ENCODE measurements at places on chromosomes 1 and 21.

GRCh38 chr1:245898581-245898980, 608.5 kb downstream of the SMYD3 start:
- DNase-seq = no peak

GRCh38 chr1:6948416-6948815, 163.2 kb downstream of the CAMTA1 start:
- DNase-seq = no peak

DNA sequence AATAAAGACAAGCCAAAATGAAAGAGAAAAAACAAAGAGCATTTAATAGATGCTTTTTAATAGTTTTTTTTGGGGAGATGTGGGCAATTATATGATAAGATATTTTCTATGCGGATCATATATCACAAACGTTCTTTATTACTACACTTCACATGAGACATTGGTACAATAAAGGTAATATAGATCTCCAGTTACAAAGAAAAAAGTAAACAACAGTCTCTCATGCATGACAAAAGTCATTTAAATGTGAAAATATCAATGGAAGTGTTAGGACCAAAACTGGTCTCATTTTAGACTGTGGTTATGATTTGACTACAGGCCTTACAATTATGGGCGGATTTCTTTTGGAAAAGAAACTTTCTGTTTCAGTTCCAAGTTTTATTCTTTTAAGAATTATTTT, 687.0 kb downstream of the ADGRL2 start:
- DNase-seq = no peak

DNA sequence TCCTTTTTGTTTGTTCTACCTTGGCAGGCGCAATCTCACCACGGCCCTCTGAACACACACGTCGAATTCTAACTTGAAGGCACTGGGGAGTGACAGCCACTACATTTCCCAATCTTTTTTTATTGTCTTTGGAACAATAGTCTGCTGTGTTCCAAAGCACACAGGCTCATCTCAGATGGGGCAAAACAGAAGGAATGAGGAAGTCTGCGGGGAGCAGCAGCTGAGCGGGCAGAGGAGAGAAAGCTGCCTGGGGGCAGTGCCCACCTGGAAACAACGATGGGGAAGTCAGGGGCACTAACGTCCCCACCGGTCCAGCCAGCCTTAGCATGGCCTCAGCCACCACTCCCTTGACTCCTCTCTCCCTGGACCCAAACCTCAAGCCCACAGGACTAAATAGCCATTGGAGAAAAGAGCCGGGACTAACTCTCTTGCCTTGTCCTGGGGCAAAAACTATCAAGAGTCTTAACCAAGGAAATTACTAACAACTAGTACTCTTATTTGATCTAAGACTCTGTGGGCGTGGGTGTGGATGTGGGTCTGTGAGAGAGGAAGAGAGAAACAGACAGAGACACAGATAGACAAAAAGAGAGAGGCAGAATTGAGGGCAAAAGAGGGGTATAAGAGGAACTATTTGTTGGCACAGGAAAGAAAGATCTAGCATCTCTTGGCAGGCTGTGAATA, 34.2 kb downstream of the SYF2 start:
- DNase-seq = no peak

GRCh38 chr1:51675177-51675780, 58.4 kb downstream of the OSBPL9 start:
- no peak for DNase-seq

GRCh38 chr1:193971595-193971994, 785.2 kb upstream of the B3GALT2 start:
- DNase-seq = no peak

GRCh38 chr1:202013603-202014002, 3.2 kb downstream of the ELF3 start:
- DNase-seq = no peak

DNA sequence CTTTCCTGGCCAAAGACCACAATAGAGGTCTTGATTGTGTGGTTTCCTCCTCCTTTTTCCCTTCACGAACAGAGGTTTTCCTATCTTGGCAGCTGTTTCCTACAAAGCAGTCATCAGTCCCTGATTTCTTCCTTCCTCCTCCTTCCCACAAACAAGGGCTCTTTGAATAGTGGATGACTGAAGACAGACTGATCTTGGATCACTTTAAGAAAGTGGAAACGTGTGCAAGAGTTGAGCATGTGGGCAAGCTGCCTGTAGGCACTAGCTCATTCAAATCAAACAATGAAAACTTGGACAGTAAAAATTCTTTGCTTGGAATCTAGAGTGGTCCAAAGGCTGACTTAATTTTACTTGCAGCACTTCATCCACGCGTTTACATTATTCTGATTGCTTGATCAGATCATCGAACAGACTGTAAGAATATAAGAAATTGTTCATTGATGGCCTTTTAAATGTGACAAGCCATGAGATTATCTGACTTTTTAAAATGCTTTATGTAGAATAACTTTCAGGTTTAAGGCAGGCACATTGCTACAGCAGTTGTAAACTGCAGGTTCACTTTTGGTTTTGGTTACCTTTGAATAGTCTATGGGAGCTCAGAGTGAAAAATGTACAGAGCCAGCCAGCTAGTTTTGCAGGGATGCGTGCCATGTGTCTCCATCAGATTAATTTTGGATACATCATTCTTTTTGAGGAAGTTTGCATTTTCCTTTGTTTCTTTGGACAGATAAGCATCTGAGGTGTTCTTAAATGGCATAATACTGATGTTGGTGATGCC, 34.4 kb downstream of the ADGRL2 start:
- DNase-seq = no peak

- DNase-seq = no peak
Observed at GRCh38 chr1:234926264-234926558, 202.4 kb downstream of the TOMM20 start.

GRCh38 chr1:172708452-172708851, 49.5 kb downstream of the FASLG start:
- no peak for DNase-seq

DNA sequence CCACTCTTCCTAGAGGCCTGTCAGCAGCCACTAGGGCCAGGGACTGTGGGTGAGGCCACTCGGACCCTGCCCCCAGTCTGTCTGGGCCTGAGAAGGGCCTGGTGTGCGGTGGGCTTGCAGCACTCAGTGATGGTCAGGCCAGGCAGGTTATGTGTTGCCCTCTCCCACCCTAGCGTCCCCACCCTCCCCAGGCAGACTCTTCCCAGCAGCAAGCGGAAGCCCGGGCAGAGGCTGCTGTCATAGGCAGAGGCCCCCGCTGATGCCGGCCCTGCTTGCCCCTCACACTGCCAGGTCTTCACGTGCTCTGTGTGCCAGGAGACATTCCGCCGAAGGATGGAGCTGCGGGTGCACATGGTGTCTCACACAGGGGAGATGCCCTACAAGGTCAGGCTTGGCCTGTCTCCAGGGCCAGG, 6.6 kb downstream of the ZBTB48 start:
- no peak for DNase-seq

DNA sequence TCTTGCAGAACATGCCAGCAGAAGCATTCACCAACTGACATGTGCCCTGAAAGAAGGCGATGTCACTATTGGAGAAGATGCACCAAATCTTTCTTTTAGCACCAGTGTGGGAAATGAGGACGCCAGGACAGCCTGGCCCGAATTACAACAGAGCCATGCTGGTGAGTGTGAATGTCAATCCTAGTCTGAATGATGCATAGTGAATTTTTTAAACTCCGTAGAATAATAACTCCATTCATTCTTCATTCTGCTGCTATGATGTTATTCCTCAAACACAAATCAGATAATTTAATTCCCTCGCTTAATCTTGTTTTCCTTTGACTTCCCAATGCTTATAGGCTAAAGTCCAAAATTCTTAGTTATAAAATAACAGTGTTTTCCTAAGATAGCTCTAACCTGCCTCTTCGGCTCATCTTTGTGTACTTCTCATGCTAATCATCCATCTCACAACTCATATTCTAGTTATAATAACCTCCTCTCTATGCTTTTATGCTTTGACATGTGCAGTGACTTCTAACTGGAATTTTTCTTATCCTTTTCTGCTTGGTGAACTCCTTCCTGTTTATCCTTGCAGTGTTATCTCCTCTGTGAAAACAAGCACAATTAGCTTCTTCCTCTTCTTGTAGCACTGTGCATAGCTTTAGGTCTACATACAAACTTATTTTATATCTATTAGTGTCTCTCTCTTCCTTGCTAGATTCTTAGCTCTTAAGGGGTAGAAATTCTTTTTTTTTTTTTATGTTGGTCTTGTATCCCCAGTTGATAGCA, 14.4 kb downstream of the SDCCAG8 start:
- DNase-seq = no peak

DNA sequence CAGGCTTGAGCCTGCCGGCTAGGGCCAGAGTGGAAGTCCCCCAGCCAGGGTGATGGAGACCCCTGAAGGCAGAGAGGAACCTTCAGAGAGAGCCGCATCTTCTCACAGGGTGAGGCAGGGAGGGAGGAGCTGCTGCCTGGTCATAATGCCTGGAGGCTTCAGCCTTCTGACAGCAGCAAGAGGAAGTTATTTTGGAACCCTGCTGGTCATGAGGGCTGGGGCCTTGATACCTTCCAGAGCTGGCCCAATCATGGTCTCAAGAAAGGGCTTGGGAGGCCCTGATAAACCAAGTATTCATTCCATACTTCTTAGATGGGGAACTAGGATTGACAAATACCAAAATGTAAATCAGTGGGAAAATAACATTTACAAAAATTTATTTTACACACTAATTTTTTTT, 26.6 kb upstream of the MPZL1 start:
- no peak for DNase-seq

GRCh38 chr1:70922196-70922595, 125.4 kb downstream of the PTGER3 start:
- no peak for DNase-seq

DNA sequence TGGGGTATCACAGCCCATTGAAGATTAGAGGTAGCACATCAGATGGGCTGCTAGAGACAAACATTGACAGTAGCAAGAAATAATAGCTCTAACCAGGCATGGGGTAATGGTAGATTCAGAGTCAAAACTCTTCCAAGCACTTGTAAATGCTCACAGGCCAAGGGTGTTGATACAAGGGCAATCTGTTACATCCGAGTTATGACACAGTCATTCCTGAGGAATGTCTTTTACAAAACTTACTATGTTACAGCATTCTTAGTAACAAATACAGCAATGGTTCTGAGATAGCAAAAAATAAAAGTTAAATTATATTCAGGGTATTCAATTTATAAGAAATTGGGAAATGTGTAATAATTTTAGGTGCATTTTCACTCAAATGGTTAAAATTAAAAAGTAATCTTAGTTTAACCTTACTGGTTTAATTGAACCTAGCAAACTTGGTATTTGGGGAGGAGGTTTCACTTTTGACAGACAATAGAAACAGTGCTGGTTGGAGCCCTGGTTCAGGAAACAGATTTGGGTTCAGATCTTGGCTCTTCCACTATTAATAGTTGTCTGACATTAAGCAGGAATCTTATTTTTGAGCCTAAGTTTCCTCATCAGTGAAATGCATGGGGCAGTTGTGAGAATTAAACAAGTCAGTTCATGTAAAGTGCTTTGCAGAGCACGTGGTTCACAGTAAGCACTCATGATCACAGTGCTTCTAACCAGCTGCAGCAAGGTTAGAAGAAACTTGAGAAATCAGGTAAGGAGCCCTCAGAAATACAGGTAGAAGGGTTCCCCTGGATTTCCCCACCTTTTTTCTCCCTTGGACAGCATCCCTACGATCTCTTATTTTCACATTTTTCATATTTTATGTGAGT, 4.4 kb downstream of the ST3GAL3 start:
- DNase-seq = no peak

DNA sequence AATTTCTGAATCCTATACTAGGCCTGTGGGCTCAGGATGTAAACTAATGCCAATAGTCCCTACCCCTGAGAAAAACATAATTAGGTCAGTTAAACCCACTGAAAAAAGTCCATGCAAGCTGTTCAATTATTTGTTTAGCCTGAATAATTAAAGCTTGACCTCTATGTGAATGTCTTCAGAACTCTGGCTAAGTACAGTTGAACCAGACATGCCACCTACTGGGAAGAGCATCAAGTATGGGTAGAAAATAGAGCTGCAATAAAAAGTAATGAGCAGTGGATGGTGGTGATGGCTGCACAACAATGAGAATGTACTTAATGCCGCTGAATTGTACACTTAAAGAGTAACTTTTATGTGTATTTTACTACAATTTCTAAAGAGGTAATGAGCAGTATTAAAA, 23.6 kb upstream of the SLC19A2 start:
- DNase-seq = no peak

GRCh38 chr1:44416408-44416807, 11.4 kb downstream of the RNF220 start:
- DNase-seq = no peak

GRCh38 chr1:38758820-38759219, 100.8 kb downstream of the RRAGC start:
- DNase-seq = no peak

DNA sequence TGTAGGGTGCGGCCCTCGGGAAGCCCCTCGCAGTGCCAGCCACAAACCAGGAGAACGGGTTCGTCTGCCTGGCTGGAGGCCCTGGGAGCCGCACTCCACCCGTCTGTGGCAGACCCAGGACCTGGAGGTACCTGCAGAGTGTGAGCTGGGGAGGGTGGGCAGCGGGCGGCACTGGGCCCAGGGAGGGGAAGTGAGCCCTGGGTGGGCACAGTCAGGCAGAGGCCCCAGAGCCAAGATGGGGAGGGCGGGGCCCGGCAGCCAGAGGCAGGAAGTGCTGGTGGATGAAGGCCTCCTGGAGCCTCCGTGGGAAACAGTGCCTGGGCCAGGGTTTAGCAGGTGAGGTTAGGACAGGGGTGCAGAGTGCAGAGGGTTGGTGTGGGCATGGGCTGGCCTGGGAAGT, 4.0 kb upstream of the PEX10 start:
- no peak for DNase-seq

- DNase-seq = peak; percentile 64
Observed at GRCh38 chr1:211698161-211699026, 23.0 kb upstream of the NEK2 start.

DNA sequence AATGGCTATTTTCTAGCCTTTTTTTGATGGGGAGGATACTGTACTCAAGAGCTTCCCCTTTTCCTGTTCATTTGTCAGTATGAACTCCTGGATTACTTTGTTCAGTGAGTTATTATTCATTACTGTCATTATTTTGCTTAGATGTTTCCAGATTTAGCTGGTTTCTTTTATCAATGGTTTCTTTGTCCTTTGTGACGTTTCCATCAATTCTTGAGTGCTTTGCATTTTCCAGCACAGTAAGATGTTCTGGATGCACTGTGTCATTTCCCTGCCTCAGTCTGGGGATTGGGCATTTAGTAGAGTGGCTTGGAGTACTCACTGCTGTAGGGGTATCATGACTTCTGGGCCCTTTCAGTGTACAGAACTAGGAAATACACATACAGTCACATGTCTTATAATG, 34.2 kb downstream of the MRPS6 start:
- no peak for DNase-seq

GRCh38 chr1:175717610-175718540, 25.5 kb downstream of the TNR start:
- no peak for DNase-seq

DNA sequence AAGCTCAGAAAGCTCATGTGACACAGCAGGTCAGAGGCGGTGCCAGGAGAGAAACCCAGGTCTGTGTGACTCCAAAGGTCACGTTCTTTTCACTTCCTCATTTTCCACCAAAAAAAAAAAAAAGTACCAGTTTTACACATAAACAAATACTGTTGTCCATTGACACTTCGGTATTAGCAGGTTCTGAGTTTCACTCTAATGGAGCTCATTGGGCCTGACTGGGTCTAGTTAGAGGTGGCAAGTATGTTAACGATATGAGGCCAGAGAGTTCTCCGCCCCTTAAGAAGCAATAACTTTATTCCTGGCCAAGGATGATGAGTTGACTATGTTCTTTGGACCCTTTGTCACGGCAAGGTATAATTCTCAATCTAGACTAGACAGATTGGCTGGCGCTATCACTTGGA, 30.0 kb upstream of the SDE2 start:
- no peak for DNase-seq

All from NCI-H1092 (cell line).